CD4-positive, alpha-beta T cell (primary cell): ENCODE measurements at places on chromosomes 12 and 14. TPM values are rescaled to one million over a fixed set of nuclear protein-coding genes. Genes with fewer than 3 reads are reported as not detected.

Gene B4GALNT1
- total RNA-seq = not detected

Gene ZNF641
- 19.8 TPM for total RNA-seq

Gene BCDIN3D
- total RNA-seq = 2.8 TPM

Gene CAPS2
- total RNA-seq = 1.3 TPM

Gene ISM2
- not detected for total RNA-seq

Gene PRKAB1
- 24.2 TPM for total RNA-seq

- DNase-seq = peak; percentile 16
These were observed 795 bp downstream of the LMBR1L start for GRCh38 chr12:49109641-49110463.

DNA sequence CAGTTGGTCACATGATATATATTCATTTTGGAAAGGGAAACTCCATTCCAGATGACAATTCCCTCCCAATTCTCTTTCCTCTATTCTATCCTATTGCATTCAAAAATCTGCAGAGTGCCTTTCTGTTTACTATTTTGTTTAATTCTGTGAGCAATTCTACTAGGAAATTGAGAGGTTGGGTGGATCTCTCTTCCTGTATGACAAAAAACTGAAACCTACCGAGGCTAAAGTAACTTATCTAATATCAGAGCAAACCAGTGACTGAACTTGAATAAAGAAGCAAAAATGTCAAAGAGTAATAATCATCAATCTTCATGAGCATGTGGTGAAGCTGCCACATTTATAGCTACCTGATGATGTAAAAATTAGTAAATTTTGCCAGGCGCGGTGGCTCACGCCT is 16.6 kb upstream of the ACTN1 start:
- DNase-seq = no peak

DNA sequence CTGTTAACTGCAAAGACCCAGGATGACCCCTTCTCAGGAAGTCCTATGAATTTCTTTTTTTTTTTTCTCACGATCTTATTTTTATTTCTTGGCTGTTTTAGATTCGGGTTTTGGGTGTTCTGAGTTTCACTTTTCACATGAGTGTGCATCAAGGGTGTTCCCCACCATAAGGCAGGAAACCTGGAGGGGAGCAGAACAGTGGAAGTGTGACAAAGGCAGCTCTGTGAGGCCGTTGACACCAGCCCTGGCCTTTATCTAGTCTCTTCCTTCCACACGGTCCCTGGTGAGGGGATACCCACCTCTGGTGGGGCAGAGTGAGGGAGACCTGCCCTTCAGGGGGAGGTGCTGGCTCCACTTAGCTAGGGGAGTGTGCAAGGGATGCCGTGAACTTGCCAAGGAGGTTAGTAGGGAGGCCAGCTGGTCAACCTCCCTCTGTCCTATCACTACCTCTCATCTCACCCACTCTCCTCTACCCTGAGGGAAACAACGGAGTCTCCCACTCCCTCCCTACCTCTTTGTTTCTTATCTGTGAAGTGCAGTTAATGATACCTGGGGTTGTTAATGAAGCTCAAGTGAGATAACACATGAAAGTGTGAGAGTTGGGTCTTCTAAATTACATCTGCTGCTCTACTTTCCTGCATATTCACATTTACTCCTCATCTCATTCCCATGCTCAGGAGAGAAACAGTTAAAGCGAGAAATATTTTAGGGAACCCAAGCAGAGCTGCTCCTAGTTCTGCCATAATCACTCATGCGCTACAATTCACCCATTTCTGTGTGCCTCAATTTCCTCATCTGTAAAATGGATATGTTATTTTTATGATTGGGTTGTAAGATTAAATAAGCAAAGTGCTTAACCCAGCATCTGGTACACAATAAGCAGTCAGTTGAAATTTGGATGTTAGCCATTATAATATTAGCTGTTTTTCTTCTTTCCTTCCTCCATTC is 4.4 kb upstream of the GALNT6 start:
- DNase-seq = no peak

- no peak for DNase-seq
These were observed 424.9 kb upstream of the SYT1 start for GRCh38 chr12:78439666-78440065.

DNA sequence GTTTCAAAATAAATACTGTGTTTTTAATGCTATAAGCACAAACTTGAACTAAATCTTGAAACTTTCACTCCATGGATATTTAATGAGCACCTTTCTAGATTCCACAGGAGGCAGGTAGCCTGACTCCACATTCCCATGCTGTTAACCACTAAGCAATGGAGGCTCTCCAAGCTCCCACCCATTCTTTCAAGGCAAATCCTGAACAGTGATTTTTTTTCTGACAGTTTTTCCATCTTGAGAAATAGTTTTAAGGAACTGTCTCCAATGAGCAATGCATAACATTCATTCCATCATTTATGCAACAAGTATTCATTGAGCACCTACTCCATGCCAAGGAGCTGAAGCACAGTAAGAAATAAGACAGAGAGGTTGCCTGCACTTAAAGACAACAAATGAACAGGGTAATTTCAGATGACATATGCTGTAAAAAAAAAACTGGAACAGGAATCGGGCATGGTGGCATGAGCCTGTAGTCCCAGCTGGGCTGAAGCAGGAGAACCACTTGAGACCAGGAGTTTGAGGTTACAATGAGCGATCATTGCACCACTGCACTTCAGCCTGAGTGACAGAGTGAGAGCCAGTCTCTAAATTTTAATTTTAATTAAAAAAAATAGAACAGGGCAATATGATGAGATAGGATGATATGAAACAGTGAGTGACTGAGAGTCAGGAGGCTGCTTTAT is 102.3 kb upstream of the CPSF6 start:
- DNase-seq = no peak

GRCh38 chr12:89566615-89567014 is 40.8 kb upstream of the POC1B start:
- no peak for DNase-seq

DNA sequence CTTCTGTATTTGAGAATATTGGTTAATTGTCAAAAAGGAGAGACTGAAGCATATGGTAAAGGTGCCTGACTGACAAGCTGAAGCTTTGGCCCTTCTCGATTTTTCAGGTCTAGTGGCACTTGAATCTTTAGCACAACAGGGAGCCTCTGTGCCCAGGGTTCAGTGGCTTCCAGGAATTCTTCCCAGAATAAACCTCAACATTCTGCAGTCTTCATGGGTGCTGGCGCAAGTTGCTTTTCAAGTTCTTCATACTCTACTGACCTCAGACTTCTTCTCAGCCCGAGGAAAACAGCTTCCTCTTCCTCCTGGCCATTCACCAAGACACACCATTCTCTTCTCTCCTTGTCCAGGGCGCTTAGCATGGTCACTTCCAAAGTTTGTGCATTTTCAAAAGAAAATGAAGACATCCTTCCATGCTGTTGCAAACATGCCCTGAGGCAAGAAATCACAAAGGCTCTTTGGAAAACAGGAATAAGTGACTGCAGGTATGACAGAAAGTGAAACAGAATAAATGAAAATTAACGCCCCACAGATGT is 89.9 kb downstream of the MGST1 start:
- no peak for DNase-seq

GRCh38 chr12:42030588-42030987 is 114.1 kb downstream of the GXYLT1 start:
- DNase-seq = no peak

- DNase-seq = no peak
These were observed 365.7 kb upstream of the FKBP4 start for GRCh38 chr12:2429032-2429431.

GRCh38 chr12:10967409-10967808 is 19.3 kb downstream of the TAS2R50 start:
- no peak for DNase-seq

GRCh38 chr12:3073438-3074250 is 3.5 kb upstream of the TSPAN9 start:
- DNase-seq = peak; percentile 81

DNA sequence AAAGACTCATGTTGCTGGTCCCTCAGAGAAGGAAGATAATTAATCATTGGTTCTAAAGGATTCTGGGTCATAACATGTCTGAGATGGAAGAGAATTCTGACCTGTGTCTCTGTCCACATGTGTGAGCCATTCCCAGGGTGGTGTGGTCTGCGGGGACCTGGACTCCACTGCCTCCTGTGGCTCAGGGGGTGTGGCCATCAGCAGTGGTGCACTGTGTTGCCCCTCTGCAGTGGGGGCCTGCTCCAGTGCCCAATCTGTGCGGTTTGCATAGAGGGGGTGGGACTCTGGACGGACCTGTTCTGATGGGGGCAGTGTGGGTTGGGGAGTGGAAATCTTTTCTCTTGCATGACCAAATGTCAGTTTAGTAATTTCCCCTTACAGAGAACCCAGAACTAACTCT is 13.5 kb downstream of the KRT85 start:
- DNase-seq = no peak
